ENCODE measurements at places on chromosomes 4 and X.

DNA sequence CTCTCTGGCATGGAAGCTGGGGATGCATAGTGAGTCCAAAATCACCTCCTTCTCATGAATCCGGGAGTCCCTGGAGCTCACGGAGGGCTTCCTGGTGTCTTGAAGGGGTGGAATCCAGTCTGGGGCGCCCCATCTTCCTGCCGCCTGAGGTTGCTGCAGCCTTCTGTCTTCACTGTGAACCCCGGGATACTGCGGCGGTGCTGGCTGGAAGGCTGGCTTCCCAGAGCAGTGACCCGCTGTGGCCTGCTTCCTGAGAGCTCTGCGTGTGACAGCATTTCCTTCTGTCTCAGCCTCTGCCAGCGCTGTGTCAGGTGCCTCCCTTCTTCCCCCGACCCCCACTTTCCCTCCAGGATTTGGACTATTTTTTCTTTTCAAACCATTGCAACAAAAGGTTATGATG lies 98.8 kb upstream of the STOX2 start:
- DNase-seq: no peak

- no peak for DNase-seq
Measured at GRCh38 chr4:159787901-159788300, 685.0 kb downstream of the RAPGEF2 start.

DNA sequence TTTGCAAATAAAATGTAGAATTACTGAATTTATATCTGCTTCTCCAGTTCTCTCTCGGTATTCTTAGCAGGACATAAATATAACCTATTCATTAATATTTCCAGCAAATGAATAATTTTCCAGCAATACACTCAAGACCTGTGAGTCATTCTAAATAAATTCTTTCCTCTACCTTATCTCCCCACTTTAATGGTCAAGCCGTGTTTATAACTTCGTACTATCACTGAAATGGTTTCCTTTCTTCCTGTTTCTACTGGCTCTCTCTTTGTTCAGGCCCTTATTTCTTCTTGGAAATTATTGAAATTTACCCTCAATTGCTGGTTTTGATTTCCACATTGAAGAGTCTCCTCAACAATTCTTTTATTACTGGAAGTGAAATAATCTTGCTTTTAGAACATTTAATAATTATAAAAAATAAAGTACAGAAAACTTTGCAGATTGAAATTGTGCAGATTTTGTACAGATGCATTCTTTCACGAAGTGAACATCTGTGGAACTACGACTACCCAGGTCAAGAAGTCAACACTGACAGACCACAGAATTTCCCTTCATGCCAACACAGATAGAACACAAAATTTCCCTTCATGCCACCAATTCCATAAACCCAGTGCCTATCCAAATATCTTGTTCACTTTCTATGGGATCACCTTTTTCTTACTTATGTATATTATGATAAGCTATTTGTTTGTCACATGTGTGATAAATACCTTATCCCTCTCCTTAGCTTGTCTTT lies 205.7 kb downstream of the FAT4 start:
- no peak for DNase-seq

DNA sequence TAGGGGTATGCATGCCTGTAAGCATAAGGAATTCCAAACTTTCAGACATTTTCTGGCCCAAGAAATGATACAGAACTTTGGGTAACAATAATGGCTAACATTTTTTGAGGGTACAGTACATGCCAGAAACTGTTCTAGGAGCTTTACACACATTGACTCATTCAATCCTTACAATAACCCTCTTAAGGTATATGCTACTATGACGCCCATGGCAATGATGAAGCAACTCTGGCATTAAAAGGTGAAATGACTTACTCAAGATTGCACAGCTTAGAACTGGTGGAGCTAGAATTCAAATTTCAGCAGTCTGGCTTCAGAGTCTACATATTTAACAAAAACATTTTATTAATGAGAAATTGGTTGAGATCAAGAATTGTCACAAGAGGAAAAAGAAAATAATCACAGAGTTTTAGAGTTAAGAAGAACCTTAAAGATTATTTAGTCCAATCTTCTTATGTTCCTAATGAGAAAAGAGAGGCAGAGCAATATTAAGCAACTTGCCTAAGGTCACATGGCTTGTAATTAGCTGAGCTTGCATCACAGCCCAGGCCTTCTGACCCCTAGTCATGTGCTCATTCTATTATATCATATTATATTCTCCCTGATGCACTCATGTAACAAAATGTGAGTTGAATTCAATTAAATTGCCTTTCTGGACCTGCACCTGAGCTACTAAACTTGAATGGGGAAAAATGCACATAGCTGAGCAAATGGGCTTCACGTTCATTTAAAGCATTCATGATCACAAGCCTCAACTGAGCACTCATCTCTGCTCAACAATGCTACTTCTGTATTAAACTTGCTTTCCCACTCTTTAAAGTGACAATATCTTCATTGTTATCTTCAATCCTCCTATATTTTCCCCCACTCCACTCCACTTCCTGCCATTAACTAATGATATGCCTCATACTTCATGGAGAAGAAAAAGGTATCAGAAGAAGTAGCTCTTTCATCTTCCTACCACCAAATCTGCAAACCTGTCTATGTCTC lies 73.2 kb downstream of the ENOX2 start:
- no peak for DNase-seq

Data from activated CD8-positive, alpha-beta memory T cell treated with anti-CD3 and anti-CD28 coated beads for 48 hours (primary cell).